ENCODE measurements at places on chromosomes 16 and 17.

DNA sequence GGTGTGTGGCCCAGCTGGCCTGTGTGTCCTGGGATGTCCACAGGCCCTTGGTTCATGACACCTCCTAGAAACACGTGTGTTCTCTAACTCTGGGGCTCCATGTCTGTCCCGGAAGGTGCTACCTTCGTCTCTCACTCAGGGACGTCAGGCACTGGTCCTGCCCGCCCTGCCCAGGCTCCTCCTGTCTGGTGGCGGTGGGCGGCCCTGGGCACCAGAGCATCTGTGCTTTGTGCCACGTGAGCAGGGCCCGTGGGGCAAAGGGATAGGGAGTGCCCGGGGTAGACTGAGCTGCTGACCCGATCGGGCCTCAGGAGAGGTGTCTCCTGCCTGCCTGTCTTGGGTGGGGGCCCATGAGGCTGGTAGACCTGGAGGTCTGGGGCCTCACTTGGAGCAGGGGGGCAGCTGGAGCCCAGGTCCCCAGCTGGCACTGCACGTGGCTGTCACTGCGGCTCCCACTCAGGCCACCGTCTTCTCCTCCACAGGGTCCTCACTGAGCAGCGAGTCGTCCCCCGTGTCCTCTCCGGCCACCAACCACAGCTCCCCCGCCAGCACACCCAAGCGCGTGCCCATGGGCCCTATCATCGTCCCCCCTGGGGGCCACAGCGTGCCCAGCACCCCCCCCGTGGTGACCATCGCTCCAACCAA, 35.1 kb downstream of the GSE1 start:
- DNase-seq: no peak

DNA sequence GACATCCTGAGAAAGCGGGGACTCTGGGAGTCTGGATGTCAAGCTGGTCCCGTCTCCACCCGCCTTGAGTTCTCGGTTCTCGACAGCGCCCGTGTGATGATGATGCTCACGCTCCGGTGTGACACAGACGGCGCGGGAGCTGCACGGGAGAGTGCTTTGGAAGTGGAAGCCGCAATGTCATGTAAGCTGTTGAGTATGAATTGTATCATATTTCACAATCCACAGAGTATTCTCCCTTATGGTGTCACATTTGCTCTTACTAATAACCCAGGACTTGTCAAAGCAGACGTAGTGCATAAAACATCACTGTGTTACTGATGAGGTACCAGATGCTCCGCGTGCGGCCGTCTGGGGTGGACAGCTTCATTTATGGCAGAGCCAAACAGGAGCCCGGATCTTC, 217.5 kb upstream of the CHMP6 start:
- DNase-seq: no peak

GRCh38 chr17:2899906-2900305, 103.7 kb downstream of the RAP1GAP2 start:
- DNase-seq: no peak

- no peak for DNase-seq
Measured at GRCh38 chr16:68995011-68995504, 110.4 kb upstream of the HAS3 start.

DNA sequence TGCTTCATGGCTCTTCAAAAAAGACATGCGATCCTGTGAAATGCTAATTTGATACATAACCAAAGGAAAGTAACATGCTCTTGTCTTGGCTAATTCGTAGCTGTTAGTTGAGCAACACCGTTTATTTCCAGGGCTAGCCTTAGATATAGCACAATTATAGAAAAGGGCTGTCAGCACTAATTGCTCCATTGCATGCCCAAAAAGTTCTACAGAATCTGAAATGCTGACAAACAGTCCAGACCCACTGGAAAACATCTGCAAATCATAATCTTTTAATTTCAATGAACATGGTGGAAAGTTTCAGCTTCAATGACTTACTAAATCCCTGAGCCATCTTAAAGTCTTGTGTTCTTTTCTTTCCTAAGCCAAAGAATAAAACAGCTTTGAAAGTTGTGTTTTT, 42.9 kb upstream of the NUDT7 start:
- DNase-seq: no peak

DNA sequence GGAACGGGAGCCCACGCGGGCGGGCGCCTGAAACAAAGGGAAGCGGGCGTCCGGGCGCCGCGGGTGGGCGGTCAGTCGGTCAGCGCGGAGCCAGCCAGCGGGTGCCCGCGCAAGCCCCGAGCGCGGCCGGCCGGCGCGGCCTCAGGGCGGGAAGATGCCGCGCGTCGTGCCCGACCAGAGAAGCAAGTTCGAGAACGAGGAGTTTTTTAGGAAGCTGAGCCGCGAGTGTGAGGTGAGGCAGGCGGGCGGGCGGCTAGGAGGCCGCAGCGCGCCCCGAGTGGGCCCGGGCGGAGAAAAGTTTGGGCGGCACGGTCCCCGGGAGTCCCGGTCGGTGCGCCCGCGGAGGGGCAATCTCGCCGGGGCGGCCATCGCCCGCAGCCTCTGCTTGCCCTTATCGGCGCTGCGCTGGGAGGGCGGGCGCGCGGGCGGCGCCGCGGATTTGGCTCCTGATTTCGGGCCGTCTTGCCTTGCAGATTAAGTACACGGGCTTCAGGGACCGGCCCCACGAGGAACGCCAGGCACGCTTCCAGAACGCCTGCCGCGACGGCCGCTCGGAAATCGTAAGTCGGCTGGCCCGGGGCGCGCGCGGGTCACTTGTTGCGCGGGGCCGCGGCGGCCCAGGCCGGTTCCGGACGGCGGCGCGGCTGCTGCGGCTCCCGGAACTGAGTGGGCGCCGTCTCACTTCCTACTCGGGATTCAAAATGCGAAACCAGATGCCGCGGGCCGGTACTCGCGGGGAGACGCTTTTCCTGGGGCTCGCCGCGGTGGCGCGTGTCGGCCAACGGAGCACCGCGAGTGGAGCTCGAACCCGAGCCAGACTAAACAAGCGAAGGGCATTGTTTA, 526 bp downstream of the CBFB start:
- DNase-seq: peak; percentile 45

DNA sequence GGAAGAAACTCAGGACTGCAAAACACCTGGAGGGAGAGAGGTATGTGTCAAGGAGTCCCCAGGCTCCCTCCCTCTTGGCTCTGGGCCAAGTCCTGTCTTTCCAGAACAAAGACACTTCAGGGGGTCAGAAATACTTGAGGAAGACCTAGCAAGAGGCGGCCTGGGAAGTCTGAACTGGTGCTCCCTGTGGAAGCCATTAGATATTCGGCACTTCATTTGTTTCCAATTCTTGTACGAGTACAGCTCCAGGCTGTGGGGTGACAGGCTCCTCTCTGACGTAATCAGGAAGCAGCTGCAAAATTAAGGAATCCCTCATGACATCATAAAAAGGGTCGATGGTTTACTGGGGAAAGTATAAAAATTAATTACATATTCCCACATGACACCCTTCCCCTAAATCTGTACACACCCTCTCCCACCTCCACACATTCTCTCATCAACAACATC, 108.7 kb downstream of the SMG6 start:
- no peak for DNase-seq

DNA sequence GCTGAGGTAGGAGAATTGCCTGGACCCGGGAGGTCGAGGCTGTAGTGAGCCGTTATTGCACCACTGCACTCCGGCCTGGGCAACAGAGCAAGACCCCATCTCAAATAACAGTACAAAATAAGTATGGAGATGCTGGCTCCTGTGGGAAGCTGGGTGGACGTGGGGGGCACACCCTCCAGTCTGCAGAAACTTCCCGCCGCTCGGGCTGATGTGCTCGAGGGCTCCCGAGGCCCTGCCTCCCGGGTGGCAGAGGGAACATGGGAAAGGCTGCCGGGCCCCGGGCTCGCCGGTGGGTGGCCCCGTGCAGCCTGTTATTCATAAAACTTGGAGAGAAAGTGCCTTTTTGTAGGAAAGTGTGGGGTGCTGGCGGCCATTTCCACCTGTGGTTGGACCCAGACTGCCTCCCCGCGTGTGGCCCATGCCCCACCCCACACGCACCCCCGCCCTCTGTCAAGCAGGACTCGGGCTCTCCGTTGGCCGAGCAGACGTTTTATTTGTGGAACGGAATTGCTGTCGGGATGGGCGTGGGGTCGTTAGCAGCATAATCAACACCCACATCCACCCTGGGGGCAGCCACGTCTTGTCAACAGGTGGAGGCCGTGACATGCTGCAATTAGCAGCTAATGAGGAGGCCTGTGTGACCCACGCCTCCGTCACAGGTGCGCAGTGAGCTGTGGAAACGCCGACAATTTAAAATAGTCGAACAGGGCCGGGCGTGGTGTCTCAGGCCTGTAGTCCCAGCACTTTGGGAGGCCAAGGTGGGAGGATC, 7.4 kb upstream of the CIAO3 start:
- no peak for DNase-seq

DNA sequence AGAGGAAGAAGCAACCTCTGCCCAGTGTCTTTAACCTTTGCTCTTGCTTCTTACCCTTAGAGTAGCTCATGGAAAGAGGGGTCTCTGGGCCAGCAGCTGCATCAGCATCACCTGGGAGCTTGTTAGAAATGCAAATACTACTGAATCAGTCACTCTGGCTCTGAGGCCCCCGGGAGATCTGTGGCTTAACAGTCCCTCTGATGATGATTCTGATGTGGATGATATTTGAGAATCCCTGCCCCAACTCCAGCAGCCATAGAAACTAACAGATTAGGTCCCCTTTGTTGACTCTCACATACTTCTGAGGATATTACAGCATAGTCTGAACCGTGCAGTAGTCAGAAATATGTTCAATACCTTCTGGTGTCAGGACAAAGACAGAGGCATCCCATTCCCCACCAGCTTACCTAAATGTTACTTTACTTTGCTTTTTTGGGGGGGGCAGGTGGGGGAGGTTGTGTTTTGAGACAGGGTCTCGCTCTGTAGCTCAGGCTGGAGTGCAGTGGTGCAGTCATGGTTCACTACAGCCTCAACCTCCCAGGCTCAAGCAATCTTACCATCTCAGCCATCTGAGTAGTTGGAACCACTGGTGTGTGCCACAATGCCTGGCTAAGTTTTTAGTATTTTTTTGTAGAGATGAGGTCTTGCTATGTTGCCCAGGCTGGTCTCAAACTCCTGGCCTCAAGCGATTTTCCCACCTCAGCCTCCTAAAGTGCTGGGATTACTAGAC, 220.1 kb downstream of the CCDC182 start:
- DNase-seq: no peak

GRCh38 chr16:67843343-67843765, 1.2 kb downstream of the THAP11 start:
- DNase-seq: no peak

GRCh38 chr17:76531486-76532038, 5.9 kb downstream of the CYGB start:
- no peak for DNase-seq

- no peak for DNase-seq
Measured at GRCh38 chr17:14123619-14124278, 54.4 kb downstream of the COX10 start.

GRCh38 chr16:65489531-65490023, 367.7 kb upstream of the CDH11 start:
- no peak for DNase-seq

Measured in stimulated activated CD8-positive, alpha-beta memory T cell treated with anti-CD3 and anti-CD28 coated beads, Interleukin-15, amount 100 ng/mL, for 48 hours (primary cell).